Calu3 (cell line): ENCODE measurements at places on chromosomes 7 and 10. TPM values are rescaled to one million over a fixed set of nuclear protein-coding genes. Genes with fewer than 3 reads are reported as not detected.
A peak's percentile ranks its signal among the peaks of the same experiment; 100 is the strongest.

DNA sequence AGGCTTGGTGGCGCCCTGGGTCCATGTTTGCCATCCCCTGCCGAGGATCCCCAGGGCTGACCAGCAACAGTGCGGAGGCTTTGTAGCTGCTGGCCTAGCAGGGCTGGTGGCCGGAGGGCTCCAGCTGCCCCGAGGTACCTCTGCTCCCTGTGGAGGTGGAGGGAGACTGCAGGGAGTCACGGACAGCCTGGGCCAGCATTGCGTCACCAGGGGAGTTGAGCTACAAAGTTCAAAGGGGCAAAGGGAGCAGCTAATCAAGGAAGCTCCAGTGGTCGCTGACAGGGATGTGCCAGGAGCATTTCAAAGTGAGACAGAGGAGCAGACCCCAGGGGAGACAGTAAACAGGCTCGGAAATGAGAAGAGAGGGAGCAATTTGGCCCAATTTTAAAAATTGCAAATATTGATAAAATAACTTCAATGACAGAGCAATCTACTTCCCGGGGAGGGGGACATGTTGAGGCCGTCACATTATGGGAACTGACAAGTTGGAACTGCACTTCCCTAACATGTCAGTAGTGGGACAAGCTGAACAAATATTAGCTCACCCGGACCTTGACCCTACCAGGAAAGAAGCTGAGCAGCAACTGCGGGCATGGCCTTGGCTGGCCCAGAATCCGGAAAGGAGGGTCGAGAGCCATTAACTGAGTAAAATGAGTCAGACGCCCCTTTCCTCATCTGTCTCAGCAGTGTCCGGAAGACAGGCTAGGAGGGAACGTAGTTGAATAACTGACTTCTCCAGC lies 39.4 kb downstream of the BTBD16 start:
- peak; percentile 63 for DNase-seq

- DNase-seq, result no peak
Measured at GRCh38 chr10:21727452-21728168, 193.6 kb downstream of the MLLT10 start.

GRCh38 chr10:79266543-79267312 lies 80.5 kb upstream of the PPIF start:
- no peak for DNase-seq

DNA sequence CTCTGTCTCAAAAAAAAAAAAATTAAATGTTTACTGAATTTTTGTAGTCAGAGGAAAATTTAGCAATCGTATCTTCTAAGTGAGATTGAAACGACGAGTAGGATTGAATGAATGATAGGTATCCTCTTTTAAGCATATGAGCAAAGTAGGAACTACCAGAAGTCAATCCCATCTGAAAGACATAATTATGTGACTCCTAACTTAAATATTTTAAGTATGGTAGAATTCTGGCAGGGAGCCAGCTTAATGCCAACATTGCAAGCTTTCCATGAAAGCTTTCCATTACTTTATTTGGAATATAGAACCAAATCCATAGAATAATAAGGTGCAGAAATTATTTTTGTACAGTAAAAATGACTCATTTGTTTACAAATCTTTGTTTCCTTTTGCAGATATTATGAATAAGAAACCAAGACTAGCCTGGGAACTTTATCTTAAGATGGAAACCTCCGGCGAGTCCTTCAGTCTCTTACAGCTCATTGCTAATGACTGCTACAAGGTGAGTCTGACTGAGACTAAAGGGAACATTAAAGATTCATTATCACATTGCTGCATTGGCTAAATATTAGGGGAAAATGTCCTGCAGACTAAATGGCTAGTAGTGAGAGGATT lies 50.2 kb upstream of the UBN2 start:
- DNase-seq, result no peak

- DNase-seq, result no peak
Measured at GRCh38 chr7:136184719-136185118, 207.6 kb upstream of the MTPN start.

DNA sequence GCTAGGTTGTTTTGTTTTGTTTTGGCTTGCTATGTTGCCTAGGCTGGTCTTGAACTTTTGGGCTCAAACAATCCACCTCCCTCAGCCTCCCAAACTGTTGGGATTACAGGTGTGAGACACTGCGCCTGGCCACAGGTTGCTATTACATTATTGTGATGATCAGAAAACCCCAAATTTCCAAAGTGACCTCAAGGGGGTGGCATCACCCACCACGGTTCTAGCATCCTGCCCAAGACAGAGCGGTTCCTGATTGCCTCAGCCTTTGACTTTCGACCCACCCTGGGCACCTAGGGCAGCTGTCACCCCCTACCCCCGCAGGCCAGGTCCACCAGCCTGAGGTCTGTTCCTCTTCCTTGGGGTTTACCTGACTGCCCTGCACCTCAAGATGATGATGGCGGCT lies 28.4 kb downstream of the SBDS start:
- no peak for DNase-seq

DNA sequence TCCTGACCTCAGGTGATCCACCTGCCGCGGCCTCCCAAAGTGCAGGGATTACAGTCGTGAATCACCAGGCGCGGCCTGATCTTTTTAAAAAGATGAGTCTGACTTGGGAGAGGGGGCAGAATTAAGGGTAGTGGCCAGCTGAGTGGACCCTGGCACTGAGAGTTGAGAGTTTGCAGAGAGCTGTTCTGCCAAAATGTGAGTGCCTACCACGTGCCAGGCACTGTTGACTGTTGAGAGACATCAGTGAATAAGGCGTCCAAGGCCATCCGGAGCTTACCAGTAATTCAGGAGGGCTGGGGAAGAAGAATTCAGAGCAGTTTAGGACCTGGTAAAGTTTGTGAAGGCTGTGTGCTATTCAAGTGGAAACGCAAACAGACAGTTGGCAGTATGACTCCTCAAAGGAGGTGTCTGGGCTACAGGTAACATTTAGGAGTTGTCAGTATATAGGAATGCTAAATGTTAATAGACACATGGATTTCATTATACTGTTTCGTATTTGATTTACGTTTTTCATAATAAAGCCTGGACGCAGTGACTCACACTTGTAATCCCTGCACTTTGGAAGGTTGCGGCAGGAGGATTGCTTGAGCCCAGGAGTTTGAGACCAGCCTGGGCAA lies 1.5 kb downstream of the NIPSNAP2 start:
- DNase-seq, result no peak

DNA sequence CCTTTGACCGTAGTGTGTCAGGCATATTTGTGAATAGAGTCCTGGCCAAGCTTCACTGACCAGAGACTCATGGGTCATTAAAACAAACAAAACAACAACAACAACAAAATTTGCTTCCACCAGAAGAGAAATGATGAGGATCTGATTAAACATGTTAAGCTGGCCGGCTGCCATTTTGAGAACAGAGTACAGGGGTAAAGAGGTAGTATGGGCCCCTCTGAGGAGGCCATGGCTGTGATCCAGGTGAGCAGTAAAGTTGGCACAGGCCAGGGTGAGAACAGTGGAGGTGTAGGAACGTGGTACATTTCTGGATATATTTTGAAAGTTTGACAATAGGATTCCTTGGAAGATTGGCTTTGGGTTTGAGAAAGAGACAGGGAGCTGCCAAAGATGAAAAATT lies 252.5 kb downstream of the TWIST1 start:
- no peak for DNase-seq

DNA sequence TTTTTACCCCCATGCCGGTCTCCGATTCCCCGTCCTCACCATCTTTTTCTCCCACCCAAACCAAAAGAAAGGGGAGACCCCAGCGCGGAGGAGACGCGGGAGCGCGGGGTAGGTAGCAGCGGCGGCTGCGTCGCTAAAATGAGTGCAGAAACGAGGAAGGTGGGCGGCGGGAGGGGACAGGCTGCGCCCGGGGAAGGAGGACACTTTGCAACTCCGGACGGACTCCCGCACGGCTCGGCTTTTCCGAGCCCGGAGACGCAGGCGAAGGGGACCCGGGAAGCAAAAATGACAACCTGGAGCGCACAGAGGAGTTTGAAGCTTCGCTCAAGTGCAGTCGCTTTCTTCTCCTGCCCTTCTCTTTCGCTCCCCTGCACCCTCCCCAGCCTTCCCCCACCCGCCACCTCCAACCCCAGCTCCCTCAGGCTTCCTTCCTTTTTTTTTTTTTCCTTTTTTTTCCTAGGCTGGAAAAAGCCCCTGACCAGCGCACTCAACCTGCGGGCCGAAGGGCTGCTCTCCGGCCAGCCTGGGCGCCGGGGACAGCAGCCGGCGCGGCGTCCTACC lies 453 bp downstream of the SFMBT2 start:
- DNase-seq, result peak; percentile 11

- no peak for DNase-seq
Measured at GRCh38 chr7:132154695-132155471, 421.4 kb downstream of the PLXNA4 start.

DNA sequence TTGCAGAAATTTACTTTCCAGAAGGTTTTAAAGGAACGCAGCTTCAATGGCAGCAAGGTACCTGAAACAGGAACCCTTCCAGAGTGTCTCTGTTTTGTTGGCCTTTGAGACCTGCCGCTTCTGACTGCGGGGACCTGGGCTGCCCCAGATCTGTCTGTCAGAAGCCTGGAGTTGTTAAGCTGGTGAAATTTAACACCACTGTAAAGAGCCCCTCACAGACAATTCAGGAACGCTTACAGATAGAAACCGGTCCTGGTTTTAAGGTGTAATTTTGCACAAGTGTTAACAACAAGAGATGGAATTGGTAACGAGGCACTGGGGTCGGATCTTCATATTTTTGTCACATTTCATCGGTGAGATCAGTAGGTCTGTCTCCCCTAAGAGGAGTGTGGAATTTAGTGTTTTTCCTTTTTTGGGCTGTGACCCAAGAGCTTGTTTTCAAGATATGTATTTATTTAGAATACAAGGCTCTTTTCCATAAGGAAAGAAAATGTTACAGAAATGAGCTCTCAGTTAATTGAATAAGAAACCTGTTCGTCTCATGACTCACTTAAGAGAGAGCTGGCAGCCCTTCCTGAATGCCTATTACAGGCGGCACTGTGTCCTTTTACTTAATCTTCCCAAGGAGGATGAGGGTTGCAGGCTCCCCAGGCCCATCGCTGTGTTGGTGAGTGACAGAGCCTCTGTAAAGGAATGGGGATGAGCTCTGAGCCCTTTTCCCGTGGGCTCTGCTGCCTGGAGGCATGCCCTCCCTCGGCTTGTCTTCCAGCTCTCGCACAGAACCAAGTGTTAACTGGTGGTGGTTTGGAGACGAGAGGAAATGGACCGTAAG lies 168.7 kb downstream of the CUX1 start:
- no peak for DNase-seq

DNA sequence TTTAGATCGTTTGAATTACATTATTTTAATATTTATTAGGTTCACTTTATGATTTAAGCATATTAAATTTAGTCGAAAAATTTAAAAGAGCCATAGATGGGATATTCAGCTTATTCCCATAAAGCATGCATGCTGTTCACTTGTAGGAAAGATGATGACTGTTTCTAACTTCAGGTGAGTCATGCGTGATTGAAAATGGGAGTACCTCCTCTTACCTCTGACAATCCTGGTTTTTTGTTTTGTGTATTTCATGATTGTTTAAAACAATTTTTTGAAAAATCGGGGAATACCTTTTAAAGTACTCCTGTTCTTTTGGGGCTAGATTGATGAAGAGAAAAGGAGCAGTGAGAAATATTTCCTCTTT lies 1.4 kb downstream of the TNKS2 start:
- no peak for DNase-seq

GRCh38 chr7:30938435-30939316 lies 25.1 kb upstream of the GHRHR start:
- peak; percentile 99 for DNase-seq

GRCh38 chr10:75765789-75766096 lies 334.3 kb downstream of the LRMDA start:
- DNase-seq, result no peak

- no peak for DNase-seq
Measured at GRCh38 chr10:128123846-128124245, 2.4 kb downstream of the MKI67 start.

GRCh38 chr10:78892338-78893176 lies 176.2 kb upstream of the ZMIZ1 start:
- no peak for DNase-seq

DNA sequence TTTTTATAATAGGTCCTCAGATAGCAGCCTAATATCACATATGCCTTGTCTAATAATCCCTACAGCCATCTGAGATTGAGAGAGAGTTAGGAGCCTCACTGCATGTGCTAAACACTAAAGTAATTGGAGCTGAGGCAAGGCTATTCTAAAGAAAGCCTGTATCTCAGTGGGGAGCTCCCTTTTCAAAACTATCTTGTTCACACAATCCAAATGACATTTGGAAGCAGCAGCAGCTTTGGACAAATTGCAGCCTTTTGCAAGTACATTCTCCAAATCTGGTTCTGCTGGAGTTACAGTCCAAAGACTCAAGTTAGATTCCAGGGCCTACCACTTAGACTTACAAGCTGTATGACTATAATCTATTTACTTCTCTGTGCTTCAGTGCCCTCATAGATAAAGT lies 104.5 kb downstream of the MACC1 start:
- DNase-seq, result no peak

DNA sequence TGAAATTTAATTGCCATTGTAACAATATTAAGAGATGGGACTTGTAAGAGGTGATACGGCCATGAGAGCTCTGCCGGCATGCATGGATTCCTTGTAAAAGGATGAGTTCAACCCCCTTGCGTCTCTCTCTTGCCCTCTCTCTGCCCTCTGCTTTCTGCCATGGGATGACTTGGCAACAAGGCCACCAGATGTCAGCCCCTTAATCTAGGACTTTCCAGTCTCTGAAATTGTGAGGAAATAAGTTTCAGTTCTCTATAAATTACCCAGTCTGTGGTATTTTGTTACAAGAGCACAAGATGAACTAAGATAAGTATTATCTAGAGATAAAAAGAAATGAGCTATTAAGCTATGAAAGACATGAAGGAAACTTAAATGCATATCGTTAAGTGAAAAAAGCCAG lies 145.7 kb upstream of the AHR start:
- DNase-seq, result no peak

GRCh38 chr10:116278846-116279245 lies 5.8 kb upstream of the GFRA1 start:
- DNase-seq, result no peak

DNA sequence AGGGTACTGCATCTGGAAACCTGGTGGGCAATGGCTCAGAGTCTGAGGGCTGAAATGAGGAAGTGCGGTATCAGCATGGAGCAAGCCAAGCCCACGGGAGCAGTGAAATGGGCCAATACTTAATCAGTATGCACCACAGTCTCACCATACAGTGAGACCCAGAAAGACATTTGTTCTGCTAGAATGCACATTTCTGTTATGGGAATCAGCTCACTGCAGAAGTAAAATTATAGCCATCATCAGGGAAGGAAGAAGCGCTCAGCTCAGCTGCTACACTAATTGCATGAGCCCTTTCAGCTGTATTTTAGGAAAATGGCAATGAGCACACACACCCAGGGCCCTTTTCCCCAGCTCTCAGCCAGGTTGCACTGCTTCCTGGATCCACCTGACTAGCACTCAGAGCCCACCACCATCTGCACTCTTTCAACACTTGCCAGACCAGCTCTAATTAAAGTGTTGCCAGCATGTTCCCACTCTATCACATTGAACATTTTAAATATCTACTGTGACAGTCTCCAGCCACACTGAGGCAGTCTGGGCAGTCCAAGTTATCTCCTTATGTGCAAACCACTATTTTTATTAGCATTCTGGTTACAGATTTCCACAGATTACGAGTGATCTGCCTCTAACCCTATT lies 44.2 kb upstream of the PIK3AP1 start:
- DNase-seq, result no peak

The CLRN3 gene
- total RNA-seq, result 0.52 and 0.76 TPM in 2 replicates

The GATA3 gene
- 5.0 and 8.2 TPM in 2 replicates for total RNA-seq

The ITIH5 gene
- 2.0 and 5.2 TPM in 2 replicates for total RNA-seq

The ADRB1 gene
- 0.47 and 0.78 TPM in 2 replicates for total RNA-seq

The GIMAP1 gene
- total RNA-seq, result not detected in 2 replicates

The SFXN2 gene
- 21.2 and 22.9 TPM in 2 replicates for total RNA-seq

The IDI2 gene
- total RNA-seq, result not detected in 2 replicates
